ENCODE measurements at places on chromosomes 3 and 15. TPM values are rescaled to one million over a fixed set of nuclear protein-coding genes. Genes with fewer than 3 reads are reported as not detected.

- no peak for DNase-seq
Observed at GRCh38 chr15:33190539-33190938, 4.0 kb downstream of the FMN1 start.

DNA sequence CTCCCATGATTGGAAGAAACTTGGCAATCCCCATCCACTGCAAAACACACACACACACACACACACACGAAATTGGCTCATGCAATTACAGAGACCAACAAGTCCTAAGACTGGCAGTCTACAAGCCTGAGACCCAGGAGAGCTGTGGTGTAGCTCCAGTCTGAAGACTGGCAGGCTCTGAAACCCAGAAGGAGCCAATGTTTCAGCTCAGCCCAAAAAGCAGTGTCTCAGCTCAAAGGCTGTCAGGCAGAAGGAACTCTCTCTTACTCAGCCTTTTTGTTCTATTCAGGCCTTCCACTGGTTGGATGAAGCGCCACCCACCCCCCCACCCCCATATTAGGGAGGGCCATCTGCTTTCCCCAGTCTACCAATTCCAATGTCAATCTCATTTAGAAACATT, 32.1 kb downstream of the MESD start:
- peak; percentile 45 for DNase-seq

DNA sequence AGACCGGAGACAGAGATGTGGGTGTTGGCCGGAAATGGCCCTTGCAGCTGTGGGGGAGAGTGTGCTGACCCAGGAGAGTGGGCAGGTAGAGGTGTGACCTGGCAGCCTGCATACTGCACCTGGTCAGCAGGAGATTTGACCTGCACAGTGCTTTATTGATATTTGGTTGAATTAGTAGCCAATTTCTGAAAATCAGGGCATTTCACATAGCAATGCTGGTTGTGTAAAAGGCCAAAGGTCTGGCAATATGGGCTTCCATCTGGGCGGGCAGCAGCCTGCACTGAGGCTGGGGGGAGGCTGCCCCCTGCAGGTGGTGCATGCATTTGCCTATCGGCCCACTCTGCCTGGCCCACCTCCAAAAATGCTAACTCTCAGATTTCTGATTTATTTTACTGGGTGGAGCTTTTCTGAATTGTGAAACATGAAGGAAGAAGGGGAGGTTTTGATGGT, 9.4 kb upstream of the MGLL start:
- DNase-seq, result no peak

DNA sequence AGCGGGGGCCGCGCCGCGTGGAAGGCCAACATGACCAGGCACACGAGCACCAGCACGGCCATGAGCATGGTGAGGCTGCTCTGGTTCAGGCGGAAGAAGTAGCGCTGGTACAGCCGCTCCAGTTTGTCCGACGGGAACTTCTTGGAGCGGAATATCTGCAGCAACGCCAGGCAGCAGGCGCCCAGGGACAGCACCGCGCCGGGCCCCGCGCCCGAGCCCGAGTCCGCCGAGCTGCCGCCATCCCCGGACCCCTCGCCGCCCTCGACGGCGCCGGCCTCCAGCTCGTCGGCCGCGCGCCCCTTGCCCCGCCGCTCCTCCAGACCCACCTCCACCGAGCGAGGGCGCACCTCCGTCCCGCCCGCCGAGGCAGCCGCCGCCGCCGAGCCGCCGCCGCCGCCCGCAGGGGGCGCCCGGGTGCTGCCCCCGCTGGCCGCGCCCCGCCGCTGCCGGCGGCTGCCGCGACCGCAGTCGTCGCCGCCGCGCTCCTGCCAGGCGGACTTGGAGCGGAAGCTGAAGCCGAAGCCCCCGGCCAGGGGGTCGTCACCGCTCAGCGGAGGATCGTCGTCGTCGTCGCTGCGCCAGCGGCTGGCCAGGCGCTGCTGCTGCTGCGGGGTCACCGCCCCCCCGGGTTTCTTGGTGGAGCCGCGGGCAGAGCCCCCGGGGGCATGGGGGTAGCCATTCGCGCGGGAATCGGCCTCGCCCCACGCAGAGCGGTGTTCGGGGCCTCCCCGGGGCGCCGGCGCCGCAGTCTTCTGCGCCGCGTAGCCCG, 957 bp downstream of the ADCY5 start:
- no peak for DNase-seq

Gene PRSS50
- 0.68 TPM for total RNA-seq

GRCh38 chr3:73365756-73366397, 258.9 kb downstream of the PDZRN3 start:
- peak; percentile 43 for DNase-seq

DNA sequence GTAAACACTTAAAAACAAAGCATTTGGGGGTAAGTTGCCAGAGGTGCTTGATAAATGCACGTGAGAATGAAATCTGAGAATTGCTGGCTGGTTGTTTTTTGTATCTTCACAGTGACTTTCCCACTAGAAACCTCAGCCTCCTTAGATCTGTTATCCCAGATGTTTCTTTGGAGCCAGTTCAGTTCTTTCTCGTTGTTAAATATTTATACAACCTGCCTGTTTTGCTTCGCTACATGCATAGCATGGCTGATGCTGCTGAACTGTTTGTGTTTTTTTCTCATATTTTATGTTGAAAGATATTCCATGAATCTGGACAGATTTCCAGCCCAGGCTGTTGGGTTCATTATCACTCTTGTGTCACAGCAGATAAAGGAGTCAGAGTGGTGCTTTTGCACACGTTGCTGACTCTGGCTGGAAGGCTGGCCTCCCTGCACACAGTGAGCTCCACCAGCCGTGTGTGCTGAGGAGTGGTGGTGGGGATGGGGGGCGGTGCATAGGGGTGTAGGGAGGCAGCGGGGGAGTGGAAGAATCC, 80.2 kb downstream of the ARNT2 start:
- no peak for DNase-seq

DNA sequence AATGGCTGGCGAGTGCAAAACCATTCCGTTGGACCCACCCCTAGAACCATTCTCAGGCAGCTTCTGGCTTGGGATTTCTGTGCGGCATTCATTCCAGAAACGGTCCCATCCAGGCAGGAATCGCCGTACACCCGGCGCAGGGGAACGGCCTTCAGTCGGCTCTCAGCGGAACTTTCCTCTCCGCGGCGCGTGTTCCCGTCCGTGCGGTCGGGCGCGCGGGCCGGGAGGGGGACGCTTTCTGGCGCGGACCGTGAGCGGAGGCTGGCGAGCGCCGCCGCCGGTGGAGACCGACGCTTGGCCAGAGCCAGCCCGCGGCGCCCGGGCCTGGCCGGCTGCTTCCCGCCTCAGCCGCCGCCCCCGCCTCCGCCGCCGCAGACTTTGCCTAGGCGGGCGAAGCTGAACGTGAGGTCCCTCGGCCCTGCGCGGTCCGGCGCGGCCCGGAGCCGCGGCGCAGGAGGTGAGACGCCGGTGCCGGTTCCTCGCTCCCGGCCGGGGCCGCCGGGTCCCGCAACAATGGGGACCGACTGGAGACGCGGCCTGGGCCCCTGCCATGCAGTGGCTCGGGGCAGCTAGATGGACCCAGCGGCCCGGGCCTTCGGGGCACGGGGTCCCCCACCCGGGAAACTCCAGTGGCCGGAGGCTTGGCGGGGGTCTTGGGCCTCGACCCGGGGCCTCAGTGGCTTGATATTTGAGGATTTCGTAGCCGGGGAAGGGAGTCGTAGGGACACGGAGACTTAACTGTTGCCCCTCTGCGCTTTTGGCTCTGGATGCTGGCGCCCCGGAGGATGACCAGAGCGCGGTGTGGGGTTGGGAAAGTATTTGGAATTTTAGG, at the start of gene RAD54L2:
TSS of gene RAD54L2 (plus strand) at position 261 of the 832 bp plus-strand sequence. CDS start 51,702 bp downstream, outside the sequence.
- DNase-seq, result peak; percentile 87

Gene ABHD6
- total RNA-seq, result 6.1 TPM

DNA sequence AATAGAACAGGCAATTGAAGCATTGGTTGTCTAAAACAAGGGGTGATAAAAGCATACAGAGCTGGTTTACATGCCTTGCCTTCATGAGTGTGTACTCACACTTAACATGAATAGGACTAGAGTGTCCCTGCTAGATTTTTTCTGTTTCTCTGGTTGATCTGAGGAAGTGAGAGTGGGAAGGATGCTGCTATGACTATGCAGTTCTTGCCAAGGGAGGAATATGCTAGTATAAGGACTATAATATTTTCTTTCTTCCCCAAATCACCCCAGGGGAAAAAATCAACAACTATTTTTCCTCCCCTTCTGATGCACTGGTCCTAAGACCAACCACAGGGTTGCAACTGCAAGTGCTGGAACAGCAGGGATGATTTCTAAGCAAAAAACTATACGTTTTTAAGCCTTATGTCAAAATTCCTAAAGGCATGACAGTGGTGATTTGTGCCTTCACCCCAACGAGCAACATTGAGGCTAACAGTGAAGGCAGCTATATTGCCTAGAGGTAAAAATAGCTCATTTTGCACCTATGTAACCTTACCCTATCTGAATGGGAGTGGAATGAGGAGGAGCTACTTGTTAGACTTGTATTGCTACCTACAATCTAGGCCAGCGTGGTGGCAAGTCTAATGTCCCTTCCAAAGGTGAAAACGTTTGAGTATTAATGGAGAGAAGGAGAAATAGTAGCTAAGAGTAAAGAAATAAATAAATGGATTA, 33.5 kb upstream of the USP8 start:
- DNase-seq, result no peak

GRCh38 chr3:44363591-44363990, 25.0 kb downstream of the TCAIM start:
- DNase-seq, result no peak

Gene FBXL22
- total RNA-seq, result 39.5 TPM

DNA sequence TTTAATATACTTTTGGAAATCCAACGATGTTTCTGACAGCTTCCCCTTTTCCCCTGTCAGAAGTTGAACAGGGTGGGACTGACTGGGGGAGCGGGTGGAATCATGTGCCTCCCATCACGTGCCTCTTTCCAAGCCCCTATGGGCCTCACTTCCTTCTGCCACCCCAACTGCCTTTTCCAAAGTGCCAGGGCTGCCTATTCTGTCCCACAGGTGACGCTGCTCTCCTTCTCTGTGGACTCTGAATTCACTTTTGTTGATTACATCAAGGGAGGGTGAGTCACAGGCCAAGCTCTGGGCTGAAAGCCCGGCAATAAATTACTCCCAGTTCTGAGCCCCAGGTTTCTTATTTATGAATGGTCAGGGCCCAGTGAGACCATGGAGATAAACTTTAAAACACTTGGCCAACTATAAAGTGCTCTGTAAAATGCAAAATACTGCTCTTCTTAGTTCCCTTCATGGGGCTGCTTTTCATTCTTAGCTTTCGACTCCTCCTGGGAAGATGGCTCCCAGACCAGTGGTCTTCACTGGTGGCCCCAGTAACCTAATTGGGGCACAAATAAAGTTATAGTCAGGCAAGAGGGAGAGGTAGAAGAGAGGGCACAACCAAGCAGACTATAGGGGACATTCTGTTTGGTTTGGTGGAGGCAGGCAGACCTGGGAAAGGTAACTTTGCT, 12.3 kb downstream of the CPNE9 start:
- DNase-seq, result peak; percentile 87

DNA sequence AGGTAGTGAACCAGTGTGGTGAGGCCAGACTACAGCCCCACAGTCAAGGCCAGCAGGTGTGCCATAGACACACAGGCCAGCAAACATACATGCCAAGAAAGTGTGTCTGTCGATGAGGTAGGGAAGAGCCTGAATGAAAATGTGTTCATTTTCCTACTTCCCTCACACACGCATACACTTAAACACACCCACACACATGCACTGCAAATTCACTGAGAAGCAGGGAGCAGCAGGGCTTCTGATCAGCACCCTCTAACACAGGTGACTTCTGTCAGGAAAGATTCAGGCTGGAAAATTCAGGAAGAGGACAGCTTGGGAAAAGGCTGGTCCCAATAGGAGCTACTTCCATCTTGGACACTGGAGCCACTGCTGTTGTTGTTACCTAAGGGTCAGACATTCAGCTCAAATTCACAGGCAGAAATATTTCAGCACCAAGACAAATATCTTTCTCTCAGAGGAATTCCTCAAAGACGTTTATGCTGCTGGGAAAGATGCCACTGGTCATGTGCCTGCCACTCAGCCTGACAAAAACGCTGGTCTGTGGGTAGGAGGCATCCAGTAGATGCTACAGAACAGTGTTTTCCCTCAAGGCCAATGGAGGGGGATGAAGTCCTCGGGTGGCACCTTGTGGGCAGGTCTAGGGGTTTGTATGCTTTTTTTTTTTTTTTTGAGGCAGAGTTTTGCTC, 40.9 kb upstream of the LARS2 start:
- DNase-seq, result peak; percentile 20

GRCh38 chr3:177624528-177625495, 427.5 kb upstream of the TBL1XR1 start:
- DNase-seq, result no peak

Gene RPP14
- total RNA-seq, result 16.0 TPM

Gene ACTR8
- 26.4 TPM for total RNA-seq

GRCh38 chr15:61051569-61052031, 177.5 kb downstream of the RORA start:
- DNase-seq, result peak; percentile 92

DNA sequence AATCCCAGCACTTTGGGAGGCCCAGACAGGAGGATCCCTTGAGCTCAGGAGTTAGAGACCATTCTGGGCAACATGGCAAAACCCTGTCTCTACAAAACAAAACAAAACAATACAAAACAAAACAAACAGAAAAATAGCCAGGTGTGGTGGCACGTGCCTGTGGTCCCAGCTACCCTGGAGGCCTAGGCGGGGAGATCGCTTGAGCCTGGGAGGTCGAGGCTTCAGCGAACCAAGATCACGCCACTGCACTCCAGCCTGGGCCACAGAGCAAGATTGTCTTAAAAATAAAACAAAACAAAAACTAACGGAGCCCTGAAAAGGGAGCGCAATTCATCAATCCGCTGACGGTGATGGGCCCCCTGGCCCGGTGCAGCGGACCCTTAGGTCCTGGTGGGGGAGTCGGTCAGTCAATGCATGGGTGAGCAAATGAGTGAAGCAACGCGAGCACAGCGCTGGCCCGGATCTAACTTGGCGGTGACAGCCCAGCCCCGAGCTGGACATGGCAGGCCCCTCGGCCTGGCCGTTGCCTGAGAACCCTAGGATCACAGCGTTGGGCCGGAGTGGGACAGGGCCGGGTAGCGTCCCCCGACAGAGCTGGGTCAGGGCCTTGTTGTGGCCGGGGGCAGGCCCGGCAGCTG, 52.4 kb upstream of the BLM start:
- peak; percentile 49 for DNase-seq

GRCh38 chr3:24343084-24343783, 151.4 kb downstream of the THRB start:
- DNase-seq, result no peak

Gene CLEC3B
- total RNA-seq, result 0.75 TPM

- no peak for DNase-seq
Observed at GRCh38 chr3:38958026-38958720, 93.6 kb downstream of the SCN11A start.

GRCh38 chr3:117499189-117499870, 789.8 kb downstream of the TUSC7 start:
- DNase-seq, result no peak

GRCh38 chr3:24505691-24506550, 11.3 kb upstream of the THRB start:
- no peak for DNase-seq

- peak; percentile 57 for DNase-seq
Observed at GRCh38 chr15:51229907-51230330, 108.5 kb downstream of the CYP19A1 start.

Gene IL5RA
- total RNA-seq, result not detected

Gene ECE2
- total RNA-seq, result not detected

- DNase-seq, result no peak
Observed at GRCh38 chr3:30408105-30408557, 198.3 kb upstream of the TGFBR2 start.
